ENCODE measurements at places on chromosomes 3 and 15.

- no peak for DNase-seq
These were observed 3.6 kb downstream of the CLEC3B start for GRCh38 chr3:45029661-45030060.

DNA sequence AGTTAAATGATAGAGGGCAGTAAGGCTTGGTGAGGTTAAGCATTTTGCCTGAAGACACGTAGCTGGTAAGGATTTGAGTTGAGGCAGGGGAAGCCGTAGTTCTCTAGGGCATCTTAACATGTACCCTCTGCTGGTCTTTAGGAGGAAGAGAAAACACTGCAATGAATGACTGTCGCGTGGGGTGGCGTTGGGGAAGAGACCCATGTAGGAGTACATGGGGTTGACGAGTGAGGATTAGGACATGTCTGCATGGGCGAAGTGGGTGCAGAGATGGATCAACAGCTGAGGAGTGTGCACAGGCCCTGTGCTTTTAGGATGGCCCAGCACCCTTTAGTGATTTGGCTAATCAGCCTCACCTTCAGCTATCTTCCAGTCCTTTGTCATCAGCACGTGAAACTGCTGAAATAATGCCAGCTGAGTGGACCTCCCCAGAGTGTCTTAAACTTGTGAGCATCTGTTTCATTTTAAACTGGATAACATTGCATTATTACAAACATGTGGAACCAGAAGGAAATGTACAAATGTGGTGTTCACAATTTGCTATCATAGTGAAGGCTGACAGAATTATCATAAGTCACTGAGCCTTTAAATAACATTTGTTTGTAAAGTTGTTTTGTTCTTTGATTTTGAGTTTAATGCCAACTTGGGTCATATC lies 15.3 kb downstream of the P2RY14 start:
- no peak for DNase-seq

DNA sequence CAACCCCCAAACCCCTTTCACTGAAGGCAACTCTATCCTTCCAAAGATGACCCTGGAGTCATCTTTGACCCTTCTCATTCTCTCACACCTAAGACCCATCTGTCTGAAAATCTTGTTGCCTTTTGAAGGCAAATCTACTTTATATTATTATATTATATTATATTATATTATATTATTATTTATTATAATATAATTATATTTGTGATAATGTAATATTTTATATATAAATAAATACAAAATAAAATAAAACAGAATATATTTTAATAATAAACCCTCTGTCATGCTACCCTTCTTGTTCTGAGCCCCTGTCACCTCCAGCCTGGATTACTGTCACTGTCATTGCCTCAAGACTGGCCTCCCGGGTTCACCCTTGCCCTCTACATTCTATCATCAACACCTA lies 5.0 kb upstream of the PROK2 start:
- no peak for DNase-seq

DNA sequence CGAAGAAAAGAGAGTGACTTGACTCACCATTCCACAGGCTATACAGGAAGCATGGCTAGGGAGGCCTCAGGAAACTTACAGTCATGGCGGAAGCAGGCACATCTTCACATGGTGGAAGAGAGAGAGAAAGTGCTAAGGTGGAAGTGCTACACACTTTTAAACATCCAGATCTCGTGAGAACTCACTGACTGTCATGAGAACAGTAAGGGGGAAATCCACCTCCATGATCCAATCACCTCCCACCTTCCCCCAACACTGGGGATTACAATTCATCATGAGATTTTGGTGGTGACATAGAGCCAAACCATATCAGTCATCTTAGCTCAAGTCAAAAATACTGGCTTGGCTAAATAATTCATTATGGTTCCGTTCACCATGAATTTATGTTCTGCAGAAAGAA lies 45.3 kb upstream of the NEDD4 start:
- DNase-seq: no peak

- DNase-seq: no peak
These were observed 133.4 kb downstream of the IL5RA start for GRCh38 chr3:2976796-2977195.

- DNase-seq: peak; percentile 67
These were observed 61.1 kb downstream of the SLC6A6 start for GRCh38 chr3:14463330-14464140.
